ENCODE measurements at places on chromosomes 7 and 10. TPM values are rescaled to one million over a fixed set of nuclear protein-coding genes. Genes with fewer than 3 reads are reported as not detected.

- DNase-seq = no peak
Observed at GRCh38 chr10:14186245-14186644, 144.5 kb downstream of the FRMD4A start.

DNA sequence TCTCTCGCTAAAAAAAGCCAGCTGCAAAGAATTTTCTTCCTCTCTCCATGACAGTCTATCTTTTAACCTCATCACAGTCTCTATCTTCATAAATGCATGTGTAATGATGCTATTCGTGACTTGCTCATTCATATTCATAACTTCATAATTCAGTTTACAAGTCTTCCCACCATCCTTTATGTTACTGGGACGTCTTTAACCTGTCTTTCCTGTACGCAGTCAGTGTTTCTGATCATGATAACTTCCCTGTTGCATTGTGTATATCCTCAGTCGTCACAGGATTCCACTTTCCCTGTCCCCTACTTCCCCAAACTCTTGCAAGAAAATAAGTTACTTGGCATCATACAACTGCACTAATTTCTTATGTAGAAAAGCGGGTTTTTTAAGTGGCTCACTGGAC is 165.6 kb upstream of the ASAH2 start:
- no peak for DNase-seq

- no peak for DNase-seq
Observed at GRCh38 chr7:115211171-115211570, 289.3 kb downstream of the MDFIC start.

GRCh38 chr7:36880108-36880507 is 155.8 kb upstream of the AOAH start:
- DNase-seq = no peak

Gene STEAP1
- total RNA-seq = 1.5 TPM

Gene NEURL1
- 0.47 TPM for total RNA-seq

Gene KIFBP
- total RNA-seq = 51.1 TPM

Gene TRIL
- 0.48 TPM for total RNA-seq

Gene MRLN
- not detected for total RNA-seq

Gene ABLIM1
- total RNA-seq = 87.4 TPM

Gene FKBP6
- total RNA-seq = not detected
